ENCODE measurements at places on chromosomes 16 and 17.

DNA sequence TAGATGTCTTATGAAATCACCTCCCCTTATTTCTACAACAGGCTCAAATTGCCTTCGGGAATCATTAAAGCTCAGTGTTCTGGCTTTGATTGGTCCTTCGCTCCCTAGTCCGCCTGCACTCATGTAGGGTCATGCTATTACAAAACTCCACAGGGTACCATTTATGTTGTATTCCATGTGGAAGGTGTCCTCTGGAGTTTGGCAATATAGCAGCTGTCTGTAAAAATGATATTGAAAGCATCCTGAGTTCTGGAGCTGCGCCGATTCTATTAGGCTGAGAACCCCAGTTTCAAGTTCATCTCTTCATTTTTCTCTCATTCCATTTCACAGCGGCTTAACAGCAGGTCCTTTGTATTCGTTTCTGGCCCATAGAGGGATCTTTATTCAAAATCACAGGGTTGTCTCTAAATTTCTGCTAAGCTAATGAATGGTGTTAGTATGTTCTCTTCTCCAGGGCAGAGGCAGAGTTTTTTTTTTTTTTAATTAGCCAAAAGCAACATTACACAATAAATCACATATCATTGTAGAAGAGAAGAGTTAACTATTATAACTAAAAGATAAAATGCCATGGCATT is 71.9 kb upstream of the TEKT1 start:
- DNase-seq = no peak

- no peak for DNase-seq
Observed at GRCh38 chr16:48831076-48831722, 221.2 kb upstream of the N4BP1 start.

- DNase-seq = no peak
Observed at GRCh38 chr17:29041571-29041970, 1.4 kb upstream of the PIPOX start.

DNA sequence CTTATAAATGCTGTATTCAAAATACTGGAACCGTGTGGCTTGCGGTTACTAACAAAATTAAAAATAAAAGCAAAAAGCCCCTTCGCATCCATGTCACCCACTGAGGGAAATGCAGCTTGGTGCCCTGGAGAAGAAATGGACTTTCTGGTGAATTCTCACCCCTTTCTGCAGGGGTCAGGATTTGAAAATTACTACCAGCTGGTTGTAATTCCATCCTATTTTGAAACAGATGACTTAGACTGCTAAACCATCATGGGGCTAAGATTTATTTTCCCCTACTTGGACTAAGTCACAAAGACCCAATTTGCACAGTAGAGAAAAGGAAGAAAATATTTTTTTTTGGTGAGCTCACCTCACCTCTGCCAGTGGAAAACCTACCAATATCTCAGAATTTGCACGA is 111.4 kb upstream of the MYOCD start:
- no peak for DNase-seq

DNA sequence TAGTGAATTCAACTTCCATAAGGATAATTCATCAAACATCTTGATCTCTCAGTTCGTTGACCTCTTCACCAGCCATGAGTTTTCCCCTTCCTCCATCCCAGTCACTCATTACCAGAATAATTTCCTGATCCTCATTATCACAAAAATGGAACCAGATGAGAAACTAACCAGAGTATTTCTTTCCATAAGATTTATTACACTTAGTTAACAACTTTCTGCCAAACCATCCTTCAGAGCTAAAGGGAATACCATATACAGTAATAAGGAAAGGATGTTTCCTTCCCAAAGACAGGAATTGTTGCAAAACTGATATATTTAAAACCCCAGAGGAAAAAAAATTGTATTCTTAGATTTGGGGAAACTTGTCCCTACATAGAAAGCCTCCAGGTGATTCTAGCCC is 8.6 kb downstream of the KRTAP29-1 start:
- no peak for DNase-seq

DNA sequence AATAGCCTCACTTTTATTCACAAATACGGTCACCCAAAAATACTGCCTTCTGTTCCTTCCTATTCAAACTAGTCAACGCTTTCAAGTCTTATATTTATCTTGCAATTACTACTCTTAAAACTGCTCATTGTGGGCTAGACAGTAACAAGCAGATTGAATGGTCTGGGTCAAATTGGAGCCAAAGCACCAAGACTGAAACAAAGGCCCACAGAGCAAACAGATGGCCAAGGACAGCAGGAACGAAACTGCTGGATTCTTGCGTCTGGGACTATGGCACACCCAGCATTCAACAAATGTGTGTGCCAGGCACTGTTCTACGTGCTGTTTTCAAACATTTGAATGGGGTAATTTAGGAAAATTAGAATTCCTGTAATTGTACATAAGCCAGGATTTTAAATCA is 250.1 kb upstream of the PSMD7 start:
- DNase-seq = no peak

GRCh38 chr17:36463916-36464764 is 22.3 kb upstream of the ZNHIT3 start:
- DNase-seq = peak; percentile 77
